ENCODE measurements at places on chromosomes 2 and 18. TPM values are rescaled to one million over a fixed set of nuclear protein-coding genes. Genes with fewer than 3 reads are reported as not detected.

DNA sequence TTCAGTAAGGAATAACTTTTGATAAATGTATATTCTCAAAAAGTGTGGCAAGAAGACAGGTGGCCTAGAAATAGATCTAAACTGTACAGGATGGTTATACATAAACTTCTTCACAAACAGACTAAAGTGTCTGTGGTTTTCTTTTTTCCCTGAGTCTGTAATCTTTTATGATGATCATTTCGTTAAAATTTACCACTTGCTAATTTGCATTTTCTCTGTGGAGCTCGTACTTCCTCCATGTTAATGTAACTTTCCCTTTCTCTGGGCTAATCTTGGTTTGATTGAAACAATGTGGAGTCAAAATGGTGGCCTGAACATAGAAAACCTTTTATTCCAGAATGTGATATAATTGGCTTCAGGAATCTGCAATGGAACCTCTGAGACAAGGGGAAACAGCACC lies 166.2 kb downstream of the FTCDNL1 start:
- H3K4me3 ChIP-seq: no peak overlapping the region
- DNase-seq: no peak
- no peak overlapping the region for H3K27ac ChIP-seq
- H3K4me1 ChIP-seq: no peaks in the 10 kb centered on the region

- DNase-seq: no peak
- no peak overlapping the region for H3K4me3 ChIP-seq
- H3K4me1 ChIP-seq: no peaks in the 10 kb centered on the region
Observed at GRCh38 chr2:108604196-108604595, 69.9 kb downstream of the LIMS1 start.

DNA sequence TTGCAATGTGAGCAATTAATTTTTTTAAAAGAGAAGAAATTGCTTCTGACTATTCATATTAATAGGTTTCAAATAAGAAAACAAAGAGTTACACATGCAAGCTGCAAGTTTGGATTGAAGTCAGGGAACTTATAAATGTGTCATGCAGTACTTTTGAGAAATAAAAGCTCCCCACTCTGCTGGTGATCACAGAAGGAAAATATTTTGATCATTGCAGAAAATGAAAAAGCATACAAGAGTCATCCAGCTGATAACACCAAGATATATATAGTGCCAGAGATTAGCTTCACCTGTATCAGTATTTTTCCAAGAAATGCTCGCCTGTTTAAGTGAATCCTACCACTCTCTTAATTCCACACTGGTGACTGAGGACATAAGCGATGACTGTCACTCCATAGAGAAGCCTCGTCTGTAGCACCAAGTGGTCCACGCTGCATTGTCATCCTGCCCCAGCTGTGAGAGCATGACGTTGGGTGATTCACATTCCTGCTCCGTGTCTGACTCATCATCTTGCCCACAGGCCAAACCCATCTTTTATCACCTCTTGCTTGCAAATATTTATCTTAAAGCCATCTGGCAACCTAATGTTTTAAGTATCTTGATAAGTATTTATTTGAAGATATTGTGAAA lies 178.0 kb downstream of the ASXL3 start:
- no peaks in the 10 kb centered on the region for H3K27me3 ChIP-seq
- H3K4me1 ChIP-seq: no peaks in the 10 kb centered on the region

PLGLB2 gene
- total RNA-seq: not detected

DNA sequence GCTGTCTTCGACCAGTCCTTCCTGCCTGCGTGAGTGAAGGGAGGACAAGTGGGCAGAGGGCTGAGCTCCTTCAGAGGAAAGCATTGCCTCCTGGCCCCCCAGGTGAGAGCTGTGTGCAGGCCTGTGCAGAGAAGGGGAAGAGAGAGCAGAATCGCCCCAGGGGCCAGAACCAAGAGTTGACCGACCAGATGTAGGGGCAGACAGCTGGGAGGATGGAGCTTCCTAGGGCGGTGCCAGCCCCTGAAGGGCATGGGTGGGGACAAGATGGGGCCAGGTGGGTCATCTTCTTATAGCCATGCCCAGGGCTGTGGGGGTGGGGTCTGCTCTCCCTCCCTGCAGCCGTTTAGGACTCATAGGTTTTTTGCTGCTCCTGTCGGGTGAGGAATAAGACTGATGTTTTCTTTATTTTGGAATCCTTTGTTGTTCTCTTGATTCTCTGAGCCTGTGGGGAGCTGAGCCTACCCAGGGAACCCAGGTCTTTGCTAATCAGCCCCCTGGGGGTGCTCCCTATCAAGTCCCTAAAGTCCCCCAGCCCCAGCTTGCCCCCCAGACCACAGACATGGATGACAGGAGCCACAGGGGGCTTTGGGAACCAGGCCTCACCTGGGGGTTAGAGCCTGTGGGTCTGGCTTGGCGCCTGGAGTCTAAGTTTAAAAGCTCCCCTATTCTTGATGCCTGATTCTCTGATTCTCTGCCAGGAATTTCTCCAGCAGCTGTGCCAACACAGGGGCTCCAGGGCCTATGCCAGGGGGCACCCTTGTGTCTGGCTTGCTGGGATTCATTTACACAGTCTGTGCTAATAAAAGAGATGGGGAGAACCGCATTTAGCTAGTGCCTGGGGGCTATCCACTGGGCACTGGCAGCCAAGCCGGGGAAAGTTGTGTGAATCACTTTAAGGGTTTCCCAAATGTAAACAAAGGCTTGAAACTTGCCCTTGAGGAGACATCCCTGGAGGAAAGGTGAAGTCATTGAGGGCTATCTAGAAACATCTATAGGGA lies 9.3 kb upstream of the EFHD1 start:
- H3K27me3 ChIP-seq: no peaks in the 10 kb centered on the region
- DNase-seq: peak; percentile 48
- H3K4me3 ChIP-seq: no peak overlapping the region
- H3K4me1 ChIP-seq: no peaks in the 10 kb centered on the region

DNA sequence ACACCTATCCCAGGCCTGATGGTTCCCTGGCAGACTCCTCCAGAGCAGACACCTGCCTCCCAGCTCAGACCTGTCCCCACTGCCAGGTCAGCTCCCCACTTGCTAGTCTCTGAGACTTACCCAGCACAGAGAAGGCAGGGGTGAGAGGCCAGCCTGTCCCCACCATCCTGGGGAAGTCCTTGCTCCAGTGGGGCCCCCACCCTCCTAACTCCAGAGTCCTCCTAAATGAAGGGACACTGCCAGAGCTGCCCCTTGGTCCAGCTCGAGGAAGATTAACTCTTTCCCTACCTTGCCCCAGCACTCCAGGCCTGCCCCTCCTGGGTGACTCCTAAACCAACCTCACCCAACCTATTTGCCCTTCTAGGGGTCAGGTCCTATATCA lies 30.4 kb upstream of the TNS1 start:
- H3K36me3 ChIP-seq: no peaks in the 10 kb centered on the region
- no peak overlapping the region for H3K4me3 ChIP-seq
- peaks cover 5% of the 10 kb centered on the region for H3K4me1 ChIP-seq
- H3K27ac ChIP-seq: no peak overlapping the region
- H3K27me3 ChIP-seq: peaks cover 3% of the 10 kb centered on the region
- no peak for DNase-seq

DNA sequence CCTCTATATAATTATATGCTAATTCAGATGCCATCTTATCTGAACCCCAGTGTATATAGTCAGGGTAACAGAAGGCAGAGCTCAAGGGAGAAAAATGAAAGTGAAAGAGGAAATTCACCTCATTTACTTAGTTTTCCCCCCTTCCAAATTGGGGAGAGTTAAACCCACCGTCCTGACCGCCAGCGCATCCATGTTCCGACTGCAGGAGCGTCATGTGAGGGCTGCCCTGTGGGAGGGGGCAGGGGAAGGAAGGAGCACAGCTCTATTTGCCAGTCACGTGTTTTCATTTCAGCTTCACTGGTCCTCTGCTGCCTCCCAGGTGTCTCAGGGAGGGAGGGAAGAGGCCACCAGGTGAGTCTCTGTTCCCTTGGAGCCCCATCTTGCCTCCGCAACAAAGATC lies 13.2 kb downstream of the CNNM4 start:
- H3K4me1 ChIP-seq: no peaks in the 10 kb centered on the region
- H3K27ac ChIP-seq: no peak overlapping the region
- DNase-seq: no peak
- H3K4me3 ChIP-seq: no peak overlapping the region
- H3K36me3 ChIP-seq: no peaks in the 10 kb centered on the region
- H3K27me3 ChIP-seq: no peaks in the 10 kb centered on the region

DNA sequence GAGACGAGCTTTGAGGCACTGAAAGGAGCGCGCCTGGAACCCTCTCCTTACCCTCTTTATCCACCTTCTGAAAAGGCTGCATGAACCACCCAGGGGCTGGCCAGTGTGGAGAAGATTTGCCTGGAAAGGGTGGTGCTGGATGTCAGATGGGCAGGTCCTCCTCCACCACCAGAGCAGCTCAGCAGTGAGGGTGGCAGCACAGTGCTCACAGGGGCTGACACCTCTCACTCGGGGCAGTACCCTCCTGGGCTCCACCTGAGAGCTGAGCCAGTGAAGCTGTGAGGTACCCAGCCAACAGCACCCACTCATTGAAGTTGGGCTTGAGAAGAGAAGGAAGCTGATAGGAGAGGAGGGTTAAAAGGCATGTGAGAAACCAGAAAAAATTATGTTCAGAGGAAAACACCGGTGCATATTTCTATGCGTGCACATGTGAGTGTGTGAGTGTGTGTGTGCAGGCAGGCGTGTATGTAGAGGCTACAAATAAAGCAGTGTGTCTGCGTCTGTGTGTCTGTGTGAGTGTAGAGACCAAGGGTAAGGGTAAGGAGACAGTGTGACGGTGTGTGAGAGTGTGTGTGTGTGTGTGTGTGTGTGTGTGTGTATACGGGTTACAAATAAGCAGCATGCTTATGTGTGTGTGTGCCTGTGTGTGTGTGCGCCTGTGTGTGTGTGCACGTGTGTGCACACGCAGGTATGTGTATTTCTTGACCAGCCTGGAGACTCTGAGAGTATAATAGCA lies 40.7 kb downstream of the TEX44 start:
- no peak overlapping the region for H3K4me3 ChIP-seq
- H3K27me3 ChIP-seq: no peaks in the 10 kb centered on the region
- peaks cover 3% of the 10 kb centered on the region for H3K4me1 ChIP-seq
- H3K36me3 ChIP-seq: no peaks in the 10 kb centered on the region
- DNase-seq: no peak

LYG2 gene
- total RNA-seq: not detected

DNA sequence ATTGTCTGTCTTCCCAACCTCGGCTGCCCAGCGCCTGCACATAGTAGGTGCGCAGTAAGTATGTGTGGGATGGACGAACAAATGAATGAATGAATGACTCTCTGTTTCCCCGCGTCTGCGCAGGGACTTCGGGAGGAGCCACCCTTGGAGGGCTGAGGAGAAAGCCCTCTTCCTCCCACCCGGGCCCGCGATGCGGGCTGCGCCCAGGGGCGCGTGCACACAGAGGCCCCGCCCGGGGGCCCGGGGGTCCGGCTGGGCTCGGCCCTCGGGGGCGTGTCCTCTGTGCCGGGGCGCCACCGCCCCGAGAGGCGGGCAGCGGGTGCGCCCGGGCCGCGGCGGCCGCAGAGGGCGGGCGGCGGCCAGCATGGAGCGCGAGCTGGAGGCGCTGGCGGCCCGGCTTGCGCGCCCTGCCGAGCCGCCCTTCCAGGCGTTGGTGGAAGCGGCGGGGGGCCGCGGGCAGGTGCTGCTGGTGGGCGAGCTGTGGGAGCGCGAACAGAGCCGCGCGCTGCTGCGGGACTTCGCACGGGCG lies at the start of gene C2orf72:
Gene C2orf72, plus strand, starts transcription at position 322 of the 529 bp plus-strand sequence. Its CDS starts 43 bp downstream, at position 365.
- peaks cover 13% of the 10 kb centered on the region for H3K27me3 ChIP-seq
- DNase-seq: no peak
- no peaks in the 10 kb centered on the region for H3K4me1 ChIP-seq
- no peak within 1 kb of the TSS for H3K27ac ChIP-seq
- no peaks in the 10 kb centered on the region for H3K36me3 ChIP-seq

DNA sequence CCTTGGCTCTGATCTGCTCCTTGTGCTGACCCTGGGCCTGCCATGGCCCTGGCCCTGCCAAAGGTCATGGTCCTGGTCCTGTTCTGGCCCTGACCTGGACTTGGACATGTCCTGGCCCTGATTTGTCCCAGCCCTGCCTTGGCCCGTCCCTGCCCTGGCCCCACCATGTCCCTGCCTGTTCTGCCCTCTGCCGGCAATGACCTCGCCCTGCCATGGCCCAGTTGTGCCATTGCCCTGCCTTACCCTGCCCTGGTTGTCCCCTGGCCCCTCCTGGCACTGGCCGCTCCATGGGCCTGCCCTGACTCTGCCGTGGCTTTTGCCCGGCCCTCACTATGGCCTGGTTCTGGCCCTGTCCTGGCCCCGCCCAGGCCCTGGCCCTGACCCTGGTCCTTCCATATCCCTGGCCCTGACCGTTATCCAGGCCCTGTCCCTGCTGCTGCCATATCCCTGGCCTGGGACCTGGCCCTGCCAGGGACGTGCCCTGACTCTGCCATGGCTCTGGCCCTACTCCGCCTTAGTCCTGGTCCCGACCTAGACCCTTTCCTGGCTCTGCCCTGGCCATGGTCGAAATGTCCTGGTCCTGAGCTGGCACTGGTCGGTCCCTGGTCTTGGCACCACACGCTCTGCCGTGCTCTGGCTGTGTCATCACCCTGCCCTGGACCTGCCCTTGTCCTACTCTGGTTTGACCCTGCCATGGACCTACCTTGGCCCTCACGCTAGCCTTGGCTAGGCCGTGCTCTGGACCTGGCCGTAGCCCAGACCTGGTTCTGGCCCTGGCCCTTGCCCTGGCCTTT lies 6.8 kb upstream of the ANKRD62 start:
- H3K36me3 ChIP-seq: no peaks in the 10 kb centered on the region
- H3K27me3 ChIP-seq: no peaks in the 10 kb centered on the region
- no peaks in the 10 kb centered on the region for H3K4me1 ChIP-seq
- no peak for DNase-seq

PFN4 gene
- 0.79 TPM for total RNA-seq

STK17B gene
- total RNA-seq: 41.0 TPM

DNA sequence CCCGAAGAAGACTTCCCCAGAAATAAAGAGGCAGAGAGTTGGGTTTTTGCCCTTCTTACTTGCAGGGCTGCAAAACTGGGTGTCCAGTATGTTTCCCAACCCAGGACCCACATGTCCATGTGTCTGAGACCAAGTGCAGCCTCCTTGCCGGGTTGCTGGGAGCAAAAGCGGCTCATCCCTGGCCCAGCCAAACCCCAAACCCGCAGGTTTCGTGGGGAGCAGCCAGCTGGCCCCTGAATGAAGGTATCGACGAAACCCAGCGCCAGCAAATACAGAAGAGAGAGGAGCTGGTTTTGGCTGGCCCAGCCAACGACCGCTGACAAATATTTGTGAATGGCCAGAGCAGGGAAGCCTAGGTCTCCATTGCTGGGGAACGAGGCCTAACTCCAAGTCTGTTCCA lies 197.1 kb downstream of the SMAD7 start:
- H3K27me3 ChIP-seq: no peaks in the 10 kb centered on the region
- no peak overlapping the region for H3K27ac ChIP-seq
- no peak for DNase-seq
- no peaks in the 10 kb centered on the region for H3K4me1 ChIP-seq

Measured in kidney (tissue), 22 donors.